Islet precursor cell (in vitro differentiated cells): ENCODE measurements at places on chromosomes 2 and 18.
A peak's percentile ranks its signal among the peaks of the same experiment; 100 is the strongest.

- peak; percentile 66 for DNase-seq
These were observed 300.1 kb downstream of the MYCN start for GRCh38 chr2:16240402-16240801.

GRCh38 chr2:84631985-84632384 lies 115.7 kb downstream of the DNAH6 start:
- DNase-seq: no peak

DNA sequence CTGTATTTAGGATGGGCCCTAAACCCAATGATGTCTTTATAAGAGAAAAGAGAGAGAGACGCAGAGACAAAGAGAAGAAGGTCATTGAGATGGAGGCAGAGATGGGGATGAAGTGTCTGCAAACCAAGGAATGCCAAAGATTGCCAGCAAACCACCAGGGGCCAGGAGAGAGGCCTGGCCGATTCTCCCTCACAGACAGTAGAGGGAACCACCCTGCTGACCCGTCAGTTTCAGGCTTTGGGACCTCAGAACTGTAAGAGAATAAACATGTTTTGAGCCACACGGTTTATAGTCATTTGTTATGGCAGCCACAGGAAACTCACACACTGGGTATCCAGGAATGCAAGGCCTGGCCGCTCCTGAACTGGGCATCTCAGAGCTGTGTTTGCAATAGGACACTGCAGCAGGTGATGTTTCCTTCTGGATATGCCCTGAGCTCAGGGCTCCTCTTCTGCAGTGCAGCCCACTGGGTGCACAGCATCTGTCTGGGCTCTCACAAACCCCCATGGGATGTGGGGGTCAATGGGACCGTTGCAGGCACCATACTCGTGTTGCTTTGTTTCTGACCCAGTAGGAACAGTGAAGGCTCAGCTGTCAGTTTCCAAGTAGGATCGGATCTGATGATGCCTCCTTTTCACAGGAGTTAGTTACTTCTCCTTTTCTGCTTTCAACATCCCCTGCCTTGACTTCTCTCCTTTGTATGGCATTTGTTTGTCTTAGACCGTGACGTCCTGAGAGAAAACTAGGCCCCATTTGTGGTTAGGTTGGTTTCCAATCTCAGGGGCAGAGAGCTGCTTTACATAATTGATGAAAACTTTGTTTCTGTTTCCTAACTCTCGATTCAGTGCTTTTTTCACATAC lies 20.8 kb downstream of the PTPN18 start:
- no peak for DNase-seq

DNA sequence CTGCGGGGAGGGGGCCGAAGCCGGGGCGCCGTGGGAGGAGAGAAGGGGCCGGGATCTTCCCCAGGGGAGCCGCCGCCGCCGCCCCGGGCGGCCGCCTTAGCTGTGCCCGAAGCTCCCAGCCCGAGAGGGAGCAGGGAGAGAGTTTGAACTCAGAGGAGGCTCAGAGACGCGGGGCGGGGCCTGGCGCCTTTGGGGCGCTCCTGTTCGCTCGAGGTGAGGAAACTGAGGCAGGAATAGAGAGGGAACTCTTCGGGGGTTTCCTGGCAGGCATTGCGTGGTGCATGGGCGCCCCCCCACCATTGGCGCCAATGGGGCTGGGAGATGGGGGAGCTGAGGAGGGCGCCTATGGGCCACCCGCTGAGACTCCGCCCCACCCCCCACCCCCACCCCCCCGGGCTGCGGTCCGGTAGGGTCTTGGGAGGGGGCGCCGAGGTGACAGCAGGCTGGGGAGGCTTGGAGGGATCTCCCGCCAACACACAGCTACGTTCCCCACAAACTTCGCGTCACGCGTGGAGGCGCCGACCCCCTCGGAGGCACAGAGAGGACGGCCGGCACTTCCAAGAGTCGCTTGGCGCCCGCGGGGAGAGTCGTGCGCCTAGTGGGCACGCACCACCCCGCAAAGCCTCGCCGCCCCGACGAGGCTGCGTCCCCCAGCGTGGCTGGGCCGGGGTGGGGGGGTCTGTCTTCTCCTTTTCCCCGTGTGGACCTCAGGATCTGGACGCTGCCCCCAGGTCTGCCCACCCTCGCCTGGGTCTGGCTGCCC lies 680 bp downstream of the CTDSP1 start:
- peak; percentile 76 for DNase-seq

GRCh38 chr18:36188916-36189315 lies 1.6 kb downstream of the MOCOS start:
- DNase-seq: no peak

- no peak for DNase-seq
These were observed 267.0 kb downstream of the MREG start for GRCh38 chr2:215746226-215746886.

DNA sequence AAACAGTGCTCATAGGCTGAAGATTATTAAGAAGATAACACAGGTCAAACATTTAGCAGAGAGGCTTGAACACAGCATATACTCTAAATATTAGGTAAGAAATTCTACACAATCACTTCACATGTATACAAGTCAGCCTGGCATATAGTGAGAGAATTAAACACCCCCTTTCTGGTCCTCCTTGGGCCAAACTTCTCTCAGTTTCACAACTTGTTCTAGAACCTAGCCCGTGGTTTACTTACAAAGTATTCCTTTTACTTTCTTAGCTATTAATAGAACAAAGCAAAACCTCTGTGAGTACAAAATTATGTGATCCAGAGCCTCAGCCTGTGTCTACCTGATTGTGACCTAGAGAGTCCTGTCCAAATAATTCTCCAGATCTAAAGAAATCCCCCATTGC lies 562.8 kb downstream of the TNS1 start:
- no peak for DNase-seq

DNA sequence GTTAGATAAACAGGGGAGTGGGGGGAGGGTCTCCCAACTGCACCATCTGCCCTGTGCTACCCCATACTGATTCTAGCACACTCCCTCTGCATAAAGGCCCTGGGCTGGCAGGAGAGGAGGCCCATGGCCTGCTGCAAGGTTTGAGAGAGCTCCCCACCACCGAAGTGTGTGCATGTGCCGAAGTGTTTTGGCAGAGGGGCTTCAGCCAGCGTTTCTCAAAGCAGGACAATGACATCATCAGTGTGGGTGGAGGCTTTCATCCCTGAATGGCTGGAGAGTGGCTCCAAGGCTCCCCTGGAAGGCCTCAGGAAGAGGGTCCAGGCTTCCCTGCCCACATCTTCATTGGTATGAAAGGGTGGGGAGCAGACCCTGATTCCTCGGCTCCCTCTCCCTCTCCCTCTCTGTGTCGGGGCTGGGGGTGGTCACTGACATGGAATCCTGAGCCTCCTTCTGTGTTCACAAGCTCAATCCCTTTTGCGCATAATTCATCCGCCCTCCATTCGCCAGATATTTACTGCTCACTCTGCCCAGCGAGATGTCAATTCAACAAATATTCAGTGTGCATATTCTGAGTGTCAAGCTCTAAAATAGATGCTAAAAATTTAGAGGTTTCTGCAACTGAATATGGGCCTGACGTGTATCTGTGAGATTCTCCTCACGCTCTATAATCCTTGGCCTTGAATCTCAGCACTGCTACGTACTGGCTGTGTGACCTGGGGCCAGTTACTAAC lies 122.1 kb downstream of the CELF4 start:
- DNase-seq: no peak

- no peak for DNase-seq
These were observed 240.1 kb upstream of the NXPH2 start for GRCh38 chr2:139020287-139020686.

DNA sequence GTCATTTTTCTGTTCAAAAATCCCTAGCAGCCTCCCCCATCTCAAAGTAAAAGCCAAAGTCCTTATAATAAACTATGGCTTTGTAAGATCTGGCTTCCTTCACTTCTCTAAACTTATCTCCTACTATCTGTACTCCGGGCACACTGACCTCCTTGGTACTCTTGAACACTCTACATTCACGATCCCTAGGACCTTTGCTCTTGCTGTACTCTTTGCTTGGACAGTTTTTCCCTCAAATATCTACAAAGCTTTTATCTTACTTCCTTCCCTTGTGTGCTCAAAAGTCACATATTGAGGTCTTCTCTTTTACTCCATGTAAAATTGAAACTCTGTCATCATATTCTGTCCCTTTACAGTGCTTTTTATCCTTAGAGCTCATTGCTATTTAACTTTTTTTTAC lies 616.6 kb downstream of the IRS1 start:
- DNase-seq: no peak

DNA sequence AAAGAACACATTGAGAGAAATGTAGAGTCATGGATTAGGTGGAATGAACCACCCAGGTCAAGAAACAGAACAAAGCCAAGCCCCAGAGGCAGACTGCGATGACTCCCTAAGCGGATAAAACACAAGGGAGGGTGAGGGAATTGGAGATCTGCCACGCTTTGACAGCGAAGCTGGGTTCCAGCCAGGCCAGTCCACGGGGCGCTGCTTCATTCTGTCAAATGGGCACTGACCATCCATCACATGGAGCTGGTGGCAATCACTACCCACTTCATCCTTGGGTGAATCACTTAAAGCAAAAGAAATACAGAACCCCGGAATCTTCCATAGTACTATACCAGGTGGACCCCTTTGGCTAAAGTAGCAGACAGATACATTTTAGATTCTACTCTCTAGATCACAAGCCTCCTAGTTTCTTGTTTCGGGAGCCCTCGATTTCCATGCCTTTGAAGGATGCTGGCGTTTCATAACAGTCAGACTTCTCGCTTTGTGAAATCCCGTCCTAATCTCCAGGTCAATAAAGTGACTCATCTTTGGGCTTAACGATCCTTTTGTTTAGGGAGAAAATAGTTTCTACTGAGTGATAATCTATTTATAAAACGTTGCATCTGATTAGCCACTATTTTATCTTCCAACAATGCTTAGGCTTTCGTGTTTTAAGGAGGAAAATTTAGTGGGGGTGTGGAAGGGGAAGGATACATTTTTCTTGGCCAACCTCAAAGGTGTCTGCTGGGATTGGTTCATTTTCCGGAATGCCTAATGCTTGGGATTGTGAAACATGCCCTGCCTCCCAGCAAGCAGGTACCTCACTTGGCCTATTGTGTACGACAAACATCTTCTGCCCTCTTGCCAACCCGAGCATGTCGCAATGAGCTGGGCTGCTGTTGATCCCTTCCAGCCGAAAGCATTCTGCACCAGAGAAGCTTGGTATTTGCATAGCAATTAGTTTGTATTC lies 44.1 kb upstream of the HDAC4 start:
- DNase-seq: no peak

- no peak for DNase-seq
These were observed 47.5 kb upstream of the STAT1 start for GRCh38 chr2:191061381-191061980.
